ENCODE measurements at places on chromosomes 6 and 20.
A peak's percentile ranks its signal among the peaks of the same experiment; 100 is the strongest.

DNA sequence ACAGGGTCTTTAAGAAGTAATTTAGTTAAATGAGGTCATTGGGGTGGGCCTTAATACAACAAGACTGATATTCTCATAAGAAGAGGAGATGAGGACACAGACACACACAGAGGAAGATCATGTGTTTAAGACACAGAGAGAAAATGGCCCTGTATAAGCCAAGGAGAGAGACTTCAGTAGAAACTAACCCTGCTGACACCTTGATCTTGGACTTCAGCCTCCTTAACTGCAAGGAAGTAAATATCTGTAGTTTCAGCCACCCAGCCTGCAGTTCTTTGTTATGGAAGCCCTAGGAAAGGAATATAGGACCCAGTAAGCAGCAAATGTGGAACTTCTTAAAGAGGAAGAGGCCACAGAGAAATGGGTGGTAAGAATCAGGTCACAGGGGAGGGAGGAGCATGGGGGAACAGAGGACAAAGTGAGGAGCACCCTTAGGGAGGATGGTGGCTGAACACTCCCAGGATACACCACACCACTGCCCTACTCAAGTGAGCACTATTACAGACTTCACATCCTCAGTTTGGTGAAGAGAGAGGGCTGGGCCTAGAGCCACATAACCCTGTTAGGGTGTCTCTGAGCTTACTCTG is 762 bp downstream of the SIRPB1 start:
- DNase-seq, result no peak

- DNase-seq, result peak; percentile 91
Observed at GRCh38 chr20:46757754-46758678, 48.6 kb downstream of the SLC2A10 start.

DNA sequence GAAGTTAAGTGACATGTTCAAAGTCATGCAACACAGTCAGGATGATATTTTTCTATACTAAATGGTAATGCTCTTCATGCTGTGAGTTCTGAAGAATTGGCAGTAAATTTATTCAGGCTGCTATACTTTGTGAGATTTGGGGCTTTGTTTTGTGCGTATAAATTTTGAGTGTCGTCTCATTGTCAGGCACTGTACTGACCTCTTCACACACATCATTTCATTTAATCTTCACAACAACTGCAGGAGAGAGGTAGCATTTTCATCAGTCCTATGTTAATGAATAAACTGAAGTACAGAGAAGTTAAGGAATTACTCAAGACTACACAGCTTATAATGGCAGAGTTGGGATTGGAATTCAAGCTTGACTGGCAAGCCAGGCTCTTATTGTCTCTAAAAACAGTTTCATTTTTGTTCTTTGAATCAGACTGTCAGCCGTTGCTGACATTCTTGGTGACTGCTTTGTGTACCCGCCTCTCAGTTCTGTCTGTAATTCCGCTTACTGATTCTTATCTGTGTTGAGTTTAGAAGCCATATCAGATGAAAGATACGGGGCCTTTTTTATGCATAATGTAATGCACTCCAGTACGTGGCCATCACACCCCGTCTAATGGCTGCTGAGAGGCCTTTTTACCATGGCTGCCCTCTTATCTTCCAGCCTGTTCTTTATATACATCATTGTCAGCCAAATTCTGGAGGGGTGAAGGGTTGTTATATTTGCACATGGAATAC is 274.9 kb downstream of the UTRN start:
- no peak for DNase-seq

- no peak for DNase-seq
Observed at GRCh38 chr6:168007592-168008338, 10.3 kb downstream of the KIF25 start.

GRCh38 chr20:19408971-19409370 is 196.5 kb downstream of the SLC24A3 start:
- DNase-seq, result no peak

DNA sequence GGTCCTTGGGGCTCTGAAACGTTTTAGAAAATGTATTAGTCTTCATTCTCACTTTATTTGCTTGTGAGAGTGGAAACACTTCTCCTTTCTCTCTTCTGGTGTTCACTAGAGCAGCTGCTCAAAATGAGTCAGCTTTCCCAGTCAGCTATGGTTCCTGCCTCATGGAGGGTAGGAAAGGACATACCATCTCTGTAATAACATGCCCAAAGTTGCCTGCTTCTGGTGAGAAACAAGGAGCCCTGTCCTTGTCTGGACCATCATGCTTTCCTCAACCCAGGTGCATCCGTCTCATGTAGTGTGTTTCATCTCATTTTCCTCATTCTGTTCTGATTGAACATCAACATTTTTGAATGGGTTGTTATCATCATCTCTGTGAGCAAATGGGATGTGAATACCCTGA is 17.1 kb upstream of the TINAG start:
- no peak for DNase-seq

Measured in posterior cingulate gyrus (tissue), 11 donors.